ENCODE measurements at places on chromosomes 1 and 21. TPM values are rescaled to one million over a fixed set of nuclear protein-coding genes. Genes with fewer than 3 reads are reported as not detected.

GRCh38 chr1:219772265-219773036 is 155.9 kb downstream of the SLC30A10 start:
- DNase-seq: no peak

- DNase-seq: no peak
Observed at GRCh38 chr1:79259390-79260336, 253.1 kb upstream of the ADGRL4 start.

- no peak for DNase-seq
Observed at GRCh38 chr1:42423681-42424080, 32.1 kb downstream of the ZMYND12 start.

DNA sequence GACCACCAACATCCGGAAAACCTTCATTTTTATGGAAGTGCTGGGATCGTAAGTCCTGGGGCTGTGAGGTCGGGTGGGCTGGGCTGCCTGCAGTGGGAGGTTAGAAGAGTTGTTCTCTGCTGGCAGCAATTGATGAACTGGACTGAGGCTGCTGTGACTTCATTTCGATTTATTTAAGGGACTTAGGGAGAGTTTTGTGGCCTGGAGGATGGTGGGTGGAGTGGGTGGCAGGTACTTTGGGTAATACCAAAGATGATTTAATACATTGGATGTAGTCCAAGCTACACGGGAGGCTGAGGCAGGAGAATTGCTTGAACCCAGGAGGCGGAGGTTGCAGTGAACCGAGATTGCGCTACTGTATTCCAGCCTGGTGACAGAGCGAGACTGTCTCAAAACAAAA is 11.5 kb downstream of the CAMK1G start:
- DNase-seq: no peak

Gene RNF186
- not detected for total RNA-seq

All from WTC11 (cell line).